ENCODE measurements at places on chromosomes 12 and 14. TPM values are rescaled to one million over a fixed set of nuclear protein-coding genes. Genes with fewer than 3 reads are reported as not detected.

Gene ACSM4
- total RNA-seq = not detected

Gene DEGS2
- not detected for total RNA-seq

Gene CCDC197
- total RNA-seq = not detected

Gene FBXW8
- total RNA-seq = 6.6 TPM

Gene DAO
- total RNA-seq = not detected

Gene EP400
- total RNA-seq = 10.8 TPM

Gene GALNT9
- total RNA-seq = not detected

Gene PTPRO
- total RNA-seq = 0.08 TPM

Gene LAG3
- total RNA-seq = 0.08 TPM

Gene CLBA1
- 7.3 TPM for total RNA-seq

Gene E2F7
- 7.8 TPM for total RNA-seq

Gene SLC38A4
- total RNA-seq = 0.27 TPM

Gene SLC2A14
- not detected for total RNA-seq

Gene ACOT6
- not detected for total RNA-seq

Gene TAS2R9
- total RNA-seq = not detected

Gene ESPL1
- total RNA-seq = 15.2 TPM

Gene MORN3
- not detected for total RNA-seq

Gene OTUB2
- total RNA-seq = 2.4 TPM

Gene EPYC
- total RNA-seq = not detected

Gene MYF5
- not detected for total RNA-seq

Gene B3GNT4
- total RNA-seq = 0.23 TPM

Gene PSME1
- 167 TPM for total RNA-seq

Gene FAR2
- 4.5 TPM for total RNA-seq

Gene DPF3
- 0.16 TPM for total RNA-seq

Gene CCER1
- total RNA-seq = not detected

Gene AMN
- 0.15 TPM for total RNA-seq

Gene FERMT2
- 17.3 TPM for total RNA-seq

Gene APOF
- total RNA-seq = not detected

Gene ORAI1
- 19.1 TPM for total RNA-seq

Gene LHX5
- total RNA-seq = 1.2 TPM

Gene SLCO1B1
- not detected for total RNA-seq

Gene KRT73
- not detected for total RNA-seq

Gene TIMELESS
- total RNA-seq = 23.6 TPM

Gene HOXC10
- 11.4 TPM for total RNA-seq

Gene TMEM119
- 0.49 TPM for total RNA-seq

Gene NAB2
- 41.2 TPM for total RNA-seq

Gene IAPP
- not detected for total RNA-seq

Gene B4GALNT3
- total RNA-seq = 14.4 TPM

Gene C1QL4
- total RNA-seq = 0.38 TPM

Gene C3AR1
- not detected for total RNA-seq

Gene ZDHHC22
- not detected for total RNA-seq

Gene FAIM2
- total RNA-seq = not detected

Gene KRT78
- 0.16 TPM for total RNA-seq

Gene TTC5
- total RNA-seq = 11.2 TPM

Gene SERPINA5
- not detected for total RNA-seq

Gene GLIPR1L1
- not detected for total RNA-seq

Gene CHGA
- total RNA-seq = not detected

Gene PRH2
- not detected for total RNA-seq

Gene HSPA2
- total RNA-seq = 18.1 TPM

Gene GLT1D1
- total RNA-seq = not detected

Gene CCDC177
- total RNA-seq = not detected

Gene GPR84
- total RNA-seq = not detected

Gene TSPAN8
- not detected for total RNA-seq

Gene SYNDIG1L
- not detected for total RNA-seq

Gene ZC2HC1C
- total RNA-seq = not detected

Gene ZNF385A
- 37.4 TPM for total RNA-seq

Gene KRT71
- total RNA-seq = not detected

Gene CFAP251
- total RNA-seq = 81.1 TPM

Measured in hair follicular keratinocyte (primary cell).